Right renal pelvis (tissue), 4 donors: ENCODE measurements at places on chromosomes 6 and 20. TPM values are rescaled to one million over a fixed set of nuclear protein-coding genes. Genes with fewer than 3 reads are reported as not detected.

The ARMH2 gene
- not detected for polyA plus RNA-seq

The TSPO2 gene
- polyA plus RNA-seq: 0.69 TPM

The HLA-DOA gene
- 4.8 TPM for polyA plus RNA-seq

The RAET1L gene
- polyA plus RNA-seq: not detected

The REPS1 gene
- 82.8 TPM for polyA plus RNA-seq
